Activated CD8-positive, alpha-beta memory T cell treated with anti-CD3 and anti-CD28 coated beads for 4 hours (primary cell): ENCODE measurements at places on chromosomes 7 and 10.

DNA sequence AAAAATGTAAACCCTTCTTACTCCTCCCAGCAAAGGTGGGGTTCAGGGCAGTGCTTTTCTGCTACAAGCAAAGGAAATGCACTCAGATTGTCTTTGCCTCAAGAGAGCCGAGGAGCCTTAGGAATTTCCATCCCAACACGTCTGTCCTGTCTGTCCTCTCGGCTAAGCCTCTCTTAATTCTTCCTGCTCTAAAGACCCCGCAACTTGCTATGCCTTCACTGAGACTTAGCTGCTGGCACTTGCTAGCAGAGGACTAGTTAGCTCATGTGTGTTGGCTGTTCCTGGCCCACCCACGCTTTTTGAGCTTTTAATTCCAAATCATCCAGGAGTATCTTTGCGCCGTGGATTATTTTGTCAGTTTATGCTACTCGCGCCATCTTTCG is 481 bp upstream of the NPM3 start:
- no peak for DNase-seq

- DNase-seq = no peak
Measured at GRCh38 chr7:5550831-5551230, 127.2 kb upstream of the TNRC18 start.

GRCh38 chr7:48528646-48529045 is 357.4 kb downstream of the ABCA13 start:
- DNase-seq = no peak

DNA sequence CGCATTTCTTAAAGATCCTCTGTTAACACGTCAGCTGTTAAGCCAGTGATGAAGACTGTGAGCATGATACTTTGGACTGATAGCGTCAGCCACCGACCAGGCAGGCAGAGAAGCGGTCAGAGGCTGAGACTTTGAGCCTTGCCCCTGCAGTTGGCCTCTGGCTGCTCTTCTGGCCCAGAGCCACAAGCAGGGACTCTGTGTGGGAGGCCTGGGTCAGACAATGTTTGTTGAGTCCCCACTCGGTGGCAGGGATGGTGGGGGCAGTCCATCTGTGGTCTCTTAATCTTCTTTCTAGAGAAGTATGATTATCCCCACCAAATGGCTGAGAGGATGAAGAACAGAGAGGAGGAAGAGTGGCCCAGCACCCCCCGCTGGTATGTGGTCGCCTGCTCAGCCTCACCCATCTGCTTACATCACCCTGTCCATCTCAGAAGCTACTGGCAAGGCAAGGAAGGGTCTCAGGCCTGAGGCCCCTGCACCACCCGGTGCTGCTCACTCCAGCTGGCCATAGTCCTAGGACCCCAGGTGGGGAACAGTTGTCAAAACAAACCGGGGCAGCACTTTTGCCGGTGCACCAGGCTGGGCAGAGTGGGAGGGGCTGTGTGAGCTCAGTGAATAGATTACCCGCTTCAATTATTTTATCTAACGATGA is 202.9 kb downstream of the GRID1 start:
- no peak for DNase-seq

DNA sequence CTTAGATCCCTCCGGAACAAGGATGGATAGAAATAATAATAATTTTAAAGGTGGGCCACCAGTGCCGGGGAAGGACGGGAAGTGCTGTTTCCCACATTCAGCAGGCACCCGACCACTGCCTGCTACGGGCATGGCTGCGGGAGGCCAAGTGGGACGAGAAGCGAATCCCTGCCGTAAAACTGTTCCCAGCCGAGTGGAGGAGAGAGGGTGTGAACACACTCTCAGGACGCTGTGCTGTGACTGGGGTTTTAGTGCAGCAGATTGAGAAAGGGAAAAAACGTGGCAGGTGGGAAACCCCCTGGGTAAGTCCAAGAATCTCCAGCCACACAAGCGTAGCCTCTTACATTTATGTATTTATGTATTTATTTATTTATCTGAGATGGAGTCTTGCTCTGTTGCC is 158.8 kb downstream of the DNAJB6 start:
- no peak for DNase-seq

- DNase-seq = no peak
Measured at GRCh38 chr7:19900118-19900517, 126.7 kb upstream of the TMEM196 start.

DNA sequence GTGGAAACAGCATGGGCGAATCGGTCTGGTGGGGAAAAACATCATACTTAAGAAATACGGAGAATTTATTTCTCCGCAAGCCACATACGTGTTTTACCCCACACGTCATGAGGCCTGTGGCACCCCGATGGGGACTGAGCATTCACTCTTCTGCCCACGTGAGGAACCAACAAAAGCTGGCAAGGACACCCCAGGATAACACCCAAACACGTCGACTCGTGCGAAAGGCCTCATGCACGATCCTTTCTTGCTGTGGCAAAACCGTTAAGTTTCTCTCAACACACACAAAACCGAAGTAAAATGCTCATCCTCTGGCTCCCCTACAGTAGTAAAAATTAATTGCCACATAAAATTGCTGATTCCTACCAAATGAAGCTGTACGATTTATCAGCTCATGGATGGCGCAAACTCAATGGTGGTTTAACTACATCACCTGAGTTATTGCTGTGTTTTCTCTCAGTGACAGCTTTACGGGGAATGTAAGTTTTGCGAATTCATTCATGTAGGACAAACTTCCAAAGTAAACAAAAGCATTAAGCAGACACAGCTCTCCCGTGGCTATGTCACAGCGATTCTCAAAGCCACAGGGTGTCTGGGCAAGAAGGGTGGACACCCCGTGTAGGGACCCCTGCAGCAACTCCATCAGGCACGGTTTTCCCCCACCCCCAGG is 97.0 kb downstream of the CTBP2 start:
- no peak for DNase-seq

- no peak for DNase-seq
Measured at GRCh38 chr7:132901241-132901640, 180.6 kb downstream of the CHCHD3 start.

- DNase-seq = peak; percentile 67
Measured at GRCh38 chr7:97971990-97972943, 17.7 kb downstream of the OCM2 start.

DNA sequence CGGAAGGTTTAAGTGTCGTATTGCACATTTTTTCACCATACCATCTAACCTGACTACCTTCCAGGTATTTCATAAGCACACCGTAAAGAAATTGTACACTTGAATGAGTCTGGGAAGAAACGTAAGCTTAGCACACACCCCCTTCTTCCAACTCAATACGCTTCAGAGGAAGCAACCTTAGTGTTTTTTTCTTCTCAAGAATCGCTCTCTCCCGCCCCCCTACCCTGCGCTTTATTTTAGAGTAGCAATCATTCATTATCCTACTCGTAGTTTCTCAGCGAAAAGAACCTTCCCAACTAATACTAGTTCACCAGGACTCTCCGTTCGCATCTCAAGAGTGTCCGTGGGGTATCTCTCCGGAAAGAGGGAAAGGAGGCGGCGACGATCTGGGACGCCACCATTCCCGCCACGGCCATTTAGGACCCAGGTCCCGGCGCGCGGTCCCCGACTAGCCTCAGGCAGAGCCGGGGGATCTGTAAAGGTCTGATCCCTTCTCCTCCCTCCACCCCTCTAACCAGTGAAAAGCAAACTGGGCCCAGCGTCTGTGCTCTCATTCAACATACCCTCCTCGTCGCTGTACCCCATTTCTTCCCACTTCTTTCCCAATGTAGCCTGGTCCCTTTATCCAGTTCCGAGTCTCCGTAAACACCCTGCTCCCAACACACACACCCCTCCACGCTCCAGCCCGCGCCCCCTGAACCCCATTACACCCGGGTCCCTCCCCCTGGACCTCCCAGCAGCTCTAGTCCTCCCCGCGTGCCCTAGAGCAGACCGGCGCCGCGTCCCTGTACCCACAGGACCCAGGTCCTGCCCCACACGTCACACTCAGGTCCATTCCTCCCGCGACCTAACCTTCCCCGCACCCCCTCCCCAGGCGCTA is 16.0 kb downstream of the MYOZ1 start:
- no peak for DNase-seq

GRCh38 chr10:44992070-44992731 is 8.5 kb upstream of the ZNF22 start:
- DNase-seq = no peak

GRCh38 chr10:4334871-4335270 is 491.1 kb upstream of the AKR1E2 start:
- no peak for DNase-seq

- no peak for DNase-seq
Measured at GRCh38 chr7:10644849-10645248, 328.8 kb upstream of the PHF14 start.

GRCh38 chr10:77866598-77866997 is 60.0 kb downstream of the DLG5 start:
- DNase-seq = no peak

GRCh38 chr7:95472581-95473161 is 13.1 kb upstream of the ASB4 start:
- no peak for DNase-seq

- no peak for DNase-seq
Measured at GRCh38 chr7:131955679-131956078, 399.3 kb upstream of the PODXL start.

- DNase-seq = no peak
Measured at GRCh38 chr7:18754766-18755165, 259.2 kb downstream of the HDAC9 start.

GRCh38 chr7:26449175-26450165 is 157.8 kb downstream of the SNX10 start:
- DNase-seq = no peak

DNA sequence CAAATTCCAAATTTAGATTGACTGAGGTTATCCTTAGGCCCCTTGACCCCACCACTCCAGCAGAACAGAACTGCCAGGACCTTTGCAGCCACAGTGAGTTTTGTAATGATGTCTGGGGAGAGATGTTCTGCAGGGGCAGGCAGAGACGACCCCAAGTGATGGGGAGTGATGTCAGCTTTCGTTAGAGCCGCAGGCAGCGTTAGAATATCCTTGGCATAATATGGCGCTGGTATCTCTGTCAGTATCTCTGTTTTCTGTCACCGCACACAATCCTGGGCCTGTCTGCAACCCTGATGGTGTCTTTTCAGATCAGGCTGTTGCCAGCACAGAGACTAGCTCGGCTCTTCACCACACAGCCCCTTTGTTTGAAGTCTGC is 1083.6 kb downstream of the KCNMA1 start:
- no peak for DNase-seq

DNA sequence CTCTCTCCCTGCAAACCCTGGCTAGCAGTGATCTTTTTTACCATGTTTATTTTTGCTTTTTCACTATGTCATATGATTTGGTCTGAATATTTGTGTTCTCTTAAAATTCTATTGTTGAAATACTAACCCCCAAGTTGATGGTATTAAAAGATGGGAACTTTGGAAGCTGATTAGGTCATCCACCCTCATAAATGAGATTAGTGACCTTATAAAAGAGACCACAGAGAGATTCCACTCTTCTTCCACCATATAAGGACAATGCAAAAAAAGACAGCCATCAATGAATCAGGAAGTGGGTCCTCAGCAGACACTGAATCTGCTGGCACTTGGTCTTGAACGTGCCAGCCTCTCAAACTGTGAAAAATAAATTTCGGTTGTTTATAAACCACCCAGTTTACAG is 112.8 kb upstream of the KCND2 start:
- no peak for DNase-seq

DNA sequence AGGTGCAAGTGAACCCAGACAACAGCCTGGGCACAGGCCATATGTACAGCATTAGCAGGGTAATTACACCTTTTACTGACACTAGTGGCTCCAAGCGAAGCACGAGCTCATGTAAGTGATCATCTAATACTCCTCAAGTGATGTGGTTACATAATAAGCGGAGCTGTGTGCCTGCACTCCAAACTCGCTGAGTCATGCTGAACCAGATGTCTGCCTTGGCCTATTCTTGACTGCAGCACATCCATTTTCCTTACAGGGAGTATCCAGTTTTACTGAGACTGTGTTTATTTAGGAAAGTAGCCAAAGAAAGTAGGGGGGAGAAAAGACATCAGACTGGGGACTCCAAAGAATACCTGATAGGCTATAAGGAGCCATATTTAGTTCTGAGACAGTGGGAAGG is 90.1 kb downstream of the GRM3 start:
- no peak for DNase-seq

- no peak for DNase-seq
Measured at GRCh38 chr7:16398146-16399017, 23.0 kb downstream of the CRPPA start.
